ENCODE measurements at places on chromosomes 6 and 20. TPM values are rescaled to one million over a fixed set of nuclear protein-coding genes. Genes with fewer than 3 reads are reported as not detected.
A peak's percentile ranks its signal among the peaks of the same experiment; 100 is the strongest.

NHLRC1 gene
- 0.37 TPM for total RNA-seq

ENPP1 gene
- total RNA-seq = 1.7 TPM

CD109 gene
- total RNA-seq = 0.83 TPM

ANGPT4 gene
- not detected for total RNA-seq

EYA2 gene
- total RNA-seq = not detected

NKAPL gene
- not detected for total RNA-seq

XKR7 gene
- not detected for total RNA-seq

SIM1 gene
- total RNA-seq = not detected

BPIFB2 gene
- not detected for total RNA-seq

GRCh38 chr6:168035661-168036545 is 38.4 kb downstream of the KIF25 start:
- H3K27ac ChIP-seq = peak overlapping the region; percentile 90
- DNase-seq = no peak
- no peaks in the 10 kb centered on the region for H3K36me3 ChIP-seq
- peaks cover 5% of the 10 kb centered on the region for H3K27me3 ChIP-seq
- H3K4me1 ChIP-seq = peaks cover 8% of the 10 kb centered on the region
- peak overlapping the region; percentile 92 for H3K4me3 ChIP-seq

DNA sequence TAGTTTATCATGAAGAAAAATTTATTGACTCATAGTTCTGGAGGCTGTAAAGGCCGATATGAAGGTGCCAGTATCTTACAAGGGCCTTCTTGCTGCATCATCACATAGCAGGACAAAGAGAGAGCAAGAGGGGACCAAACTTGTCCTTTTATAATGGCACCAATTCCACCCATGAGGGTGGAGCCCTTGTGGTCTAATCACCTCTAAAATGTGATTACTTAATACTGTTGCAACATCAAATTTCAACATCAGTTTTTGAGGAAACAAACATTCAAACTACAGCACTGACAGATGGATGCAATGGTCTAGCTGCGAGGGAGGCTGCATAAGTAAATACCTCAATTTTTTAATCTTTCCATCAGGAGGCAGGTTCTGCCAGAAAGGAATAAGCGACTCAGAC is 76.7 kb upstream of the LAMA2 start:
- no peak for DNase-seq
- peaks cover 12% of the 10 kb centered on the region for H3K27me3 ChIP-seq
- H3K27ac ChIP-seq = no peak overlapping the region
- H3K4me3 ChIP-seq = no peak overlapping the region

DNA sequence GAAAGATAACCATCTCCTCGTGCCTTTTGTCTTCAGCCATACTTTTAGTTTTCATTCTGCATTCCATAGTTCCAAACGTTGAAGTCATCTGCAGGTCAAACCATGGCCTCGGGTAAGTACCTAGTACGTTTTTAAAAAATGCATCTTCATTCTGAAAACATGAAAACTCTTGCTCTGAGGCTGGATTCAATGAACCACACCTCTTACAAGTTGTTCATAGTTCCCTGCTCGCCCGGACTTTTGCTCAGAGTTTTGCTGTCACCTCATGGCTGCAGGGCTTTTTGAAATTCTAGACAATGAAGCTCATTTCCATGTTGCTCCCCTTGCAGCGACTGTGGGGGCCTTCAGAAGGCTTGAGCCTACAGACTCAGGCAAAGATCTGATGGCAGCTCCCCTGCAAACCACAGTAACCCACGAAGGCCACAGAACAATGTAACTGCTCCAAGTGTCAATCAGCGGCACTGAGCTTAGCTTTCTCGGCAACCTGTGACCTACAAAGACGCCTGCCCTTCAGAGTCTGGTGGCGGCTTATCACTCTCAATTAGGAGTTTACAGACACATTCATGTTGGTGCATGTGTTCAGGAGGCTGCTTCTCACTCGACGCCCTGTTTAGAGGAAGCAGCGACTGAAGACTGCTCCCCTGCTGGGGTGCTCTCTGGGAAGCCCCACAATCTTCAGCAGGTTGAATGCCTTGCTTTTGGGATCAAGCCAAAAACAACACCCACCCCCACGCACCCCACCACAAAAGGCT is 61.2 kb downstream of the FOXC1 start:
- H3K4me3 ChIP-seq = no peak overlapping the region
- no peak overlapping the region for H3K27ac ChIP-seq
- no peaks in the 10 kb centered on the region for H3K27me3 ChIP-seq

GRCh38 chr6:102064142-102064541 is 670.6 kb downstream of the GRIK2 start:
- no peak overlapping the region for H3K27ac ChIP-seq
- no peak overlapping the region for H3K4me3 ChIP-seq
- no peaks in the 10 kb centered on the region for H3K27me3 ChIP-seq
- H3K36me3 ChIP-seq = no peaks in the 10 kb centered on the region
- DNase-seq = no peak

DNA sequence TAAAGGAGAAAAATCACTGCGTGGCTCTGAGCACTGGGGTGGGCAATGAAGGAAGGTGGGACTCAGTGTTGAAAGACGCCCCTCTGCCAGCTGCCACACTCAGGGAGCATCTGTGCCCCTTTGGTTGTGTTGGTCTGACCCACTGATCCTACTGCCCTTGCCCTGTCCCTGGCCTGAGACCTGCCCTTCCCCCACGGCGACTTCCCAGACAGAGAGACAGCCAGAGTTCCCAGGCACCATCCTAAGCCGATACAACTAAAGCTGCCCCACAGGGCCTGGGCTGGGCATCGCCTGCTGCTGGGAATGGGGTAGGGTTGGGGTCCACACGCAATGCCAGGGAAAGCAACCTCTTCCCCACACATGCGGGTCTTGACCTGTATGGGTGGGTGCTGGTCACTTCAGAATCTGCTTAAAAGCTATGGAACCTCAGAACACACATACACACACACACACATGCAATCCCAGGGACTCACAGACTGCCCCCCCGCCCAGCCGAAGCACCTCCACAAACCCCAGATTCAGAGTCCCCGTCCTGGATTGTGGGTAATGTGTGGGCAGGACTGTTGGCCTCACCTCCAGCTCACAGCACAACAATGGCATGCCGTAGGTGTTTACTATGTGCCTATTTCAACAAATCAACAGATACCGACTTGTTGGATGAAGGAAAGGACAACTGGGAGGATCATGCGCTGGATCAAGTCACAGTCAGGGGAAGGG is 10.9 kb upstream of the SPDEF start:
- H3K4me3 ChIP-seq = no peak overlapping the region
- H3K27ac ChIP-seq = no peak overlapping the region
- no peaks in the 10 kb centered on the region for H3K36me3 ChIP-seq
- DNase-seq = no peak
- H3K27me3 ChIP-seq = peaks cover 14% of the 10 kb centered on the region

DNA sequence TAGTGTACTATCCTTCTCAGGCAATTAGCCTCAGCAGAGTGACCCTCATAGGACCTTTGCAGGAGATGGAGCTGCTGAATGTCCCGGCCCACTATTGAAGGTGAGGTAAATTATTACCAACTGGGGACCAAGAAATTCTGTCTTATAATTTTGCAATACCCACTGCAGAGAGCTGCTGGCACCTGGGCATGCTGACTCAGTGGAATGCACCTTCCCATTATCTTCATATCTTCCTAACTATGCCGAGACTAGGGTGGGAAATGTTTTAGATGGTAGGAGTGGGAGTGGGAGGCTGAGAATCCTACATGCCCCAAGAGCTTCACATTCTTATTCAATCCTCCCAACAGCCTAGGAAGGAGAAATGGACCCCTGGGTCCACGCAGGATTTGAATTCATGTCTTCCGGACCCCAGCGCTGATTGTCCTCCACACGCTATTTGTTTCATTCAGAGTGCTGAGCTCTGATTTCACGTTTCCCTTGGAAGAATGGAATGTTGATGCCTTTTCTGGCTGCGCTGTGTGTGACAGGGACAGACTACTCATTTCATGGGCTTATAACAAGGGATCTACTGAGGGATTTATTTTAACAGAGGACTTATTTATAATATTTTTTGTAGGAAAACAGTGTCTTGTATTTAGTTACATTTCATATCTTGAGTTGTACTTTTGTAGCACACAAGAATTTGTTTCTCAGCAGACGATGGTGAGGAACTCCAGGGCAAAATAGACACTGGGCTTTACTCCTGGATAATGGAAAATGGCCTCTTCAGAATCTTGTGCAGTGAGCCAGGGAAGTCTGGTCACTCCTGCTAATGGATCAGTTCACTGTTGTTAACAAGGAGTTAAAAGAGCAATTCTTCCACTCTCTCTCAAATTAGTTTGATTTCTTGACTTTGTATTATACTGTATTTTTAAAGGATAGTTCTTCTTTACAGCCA is 66.4 kb downstream of the FYN start:
- H3K4me3 ChIP-seq = peak overlapping the region; percentile 75
- no peaks in the 10 kb centered on the region for H3K36me3 ChIP-seq
- H3K4me1 ChIP-seq = peaks cover 71% of the 10 kb centered on the region
- no peak for DNase-seq
- H3K27ac ChIP-seq = peak overlapping the region; percentile 98

- H3K27me3 ChIP-seq = peaks cover 89% of the 10 kb centered on the region
- peak overlapping the region; percentile 49 for H3K4me3 ChIP-seq
- no peak overlapping the region for H3K27ac ChIP-seq
- peaks cover 28% of the 10 kb centered on the region for H3K4me1 ChIP-seq
- peaks cover 2% of the 10 kb centered on the region for H3K36me3 ChIP-seq
Measured at GRCh38 chr6:98836962-98837944, 2.9 kb downstream of the POU3F2 start.

DNA sequence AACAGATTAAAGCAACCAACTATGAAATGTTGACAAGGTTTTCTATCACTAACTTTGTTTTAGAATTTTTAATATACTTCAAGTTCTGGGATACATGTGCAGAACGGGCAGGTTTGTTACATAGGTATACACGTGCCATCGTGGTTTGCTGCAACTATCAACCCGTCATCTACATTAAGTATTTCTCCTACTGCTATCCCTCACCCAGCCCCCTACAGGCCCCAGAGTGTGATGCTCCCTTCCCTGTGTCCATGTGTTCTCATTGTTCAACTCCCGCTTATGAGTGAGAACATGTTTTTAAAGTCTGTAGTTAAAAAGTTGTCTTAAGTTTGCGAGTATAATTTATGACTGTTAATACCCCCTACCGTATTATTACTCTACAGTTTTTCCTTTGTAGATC is 844.3 kb upstream of the MANEA start:
- no peak overlapping the region for H3K27ac ChIP-seq
- H3K27me3 ChIP-seq = no peaks in the 10 kb centered on the region
- H3K4me1 ChIP-seq = no peaks in the 10 kb centered on the region

DNA sequence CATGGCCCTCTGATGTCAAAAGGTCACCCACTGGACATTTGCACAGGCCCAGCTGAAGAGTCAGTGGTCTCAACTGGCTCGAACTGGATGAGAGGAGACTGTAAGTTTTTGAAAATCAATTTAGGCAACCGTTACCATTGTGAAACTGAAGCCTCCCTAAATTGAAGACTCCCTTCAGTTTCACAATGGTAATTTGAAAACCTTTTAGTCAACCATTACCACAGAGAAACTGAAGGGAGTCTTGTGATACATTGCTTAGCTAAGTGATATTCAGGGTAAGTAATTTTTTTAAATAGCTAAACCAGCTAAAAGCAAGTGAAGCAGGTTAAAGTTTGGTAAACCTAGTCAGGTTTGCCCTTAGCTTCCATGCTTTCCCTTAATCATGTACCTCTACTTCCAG is 197.3 kb upstream of the NT5E start:
- H3K4me3 ChIP-seq = no peak overlapping the region
- no peaks in the 10 kb centered on the region for H3K27me3 ChIP-seq
- H3K4me1 ChIP-seq = no peaks in the 10 kb centered on the region
- no peaks in the 10 kb centered on the region for H3K36me3 ChIP-seq
- no peak for DNase-seq
- no peak overlapping the region for H3K27ac ChIP-seq

DNA sequence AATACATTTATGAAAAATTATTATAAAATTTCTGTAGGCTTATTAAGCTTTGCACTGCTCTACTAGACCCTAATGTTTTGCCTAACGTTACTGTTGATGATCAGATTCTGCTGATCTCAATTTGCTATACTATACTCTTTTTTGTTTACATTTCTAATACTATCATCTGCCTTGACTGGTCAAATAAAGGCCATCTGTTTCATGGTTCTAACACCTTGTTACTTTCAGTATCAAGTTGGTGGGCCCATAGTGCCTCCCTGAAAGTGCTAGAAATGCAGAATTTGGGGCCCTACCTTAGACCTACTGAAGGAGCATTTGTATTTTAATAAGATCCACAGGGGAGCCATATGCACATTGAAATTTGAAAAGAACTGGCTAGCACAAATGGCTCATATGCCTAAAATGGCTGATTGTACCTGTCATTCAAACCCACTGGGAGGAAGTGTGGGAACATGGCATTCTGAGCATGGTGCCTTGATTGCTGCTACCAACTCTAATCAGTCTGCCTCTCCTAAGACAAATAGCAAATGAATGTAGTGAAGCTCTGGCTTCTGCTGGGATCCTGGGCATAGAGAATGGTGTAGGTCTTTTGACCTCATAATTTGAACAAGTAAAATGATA is 199.1 kb upstream of the BTBD3 start:
- DNase-seq = no peak
- H3K27me3 ChIP-seq = no peaks in the 10 kb centered on the region
- no peaks in the 10 kb centered on the region for H3K36me3 ChIP-seq
- no peaks in the 10 kb centered on the region for H3K4me1 ChIP-seq

- H3K36me3 ChIP-seq = peaks cover 7% of the 10 kb centered on the region
- H3K4me3 ChIP-seq = no peak overlapping the region
- H3K4me1 ChIP-seq = peaks cover 10% of the 10 kb centered on the region
- DNase-seq = no peak
Measured at GRCh38 chr6:31058128-31058894, 48.0 kb downstream of the MUC22 start.

GRCh38 chr6:82257088-82257774 is 9.7 kb upstream of the IBTK start:
- no peaks in the 10 kb centered on the region for H3K27me3 ChIP-seq
- no peak for DNase-seq
- no peaks in the 10 kb centered on the region for H3K36me3 ChIP-seq
- H3K4me1 ChIP-seq = peaks cover 4% of the 10 kb centered on the region
- no peak overlapping the region for H3K4me3 ChIP-seq

DNA sequence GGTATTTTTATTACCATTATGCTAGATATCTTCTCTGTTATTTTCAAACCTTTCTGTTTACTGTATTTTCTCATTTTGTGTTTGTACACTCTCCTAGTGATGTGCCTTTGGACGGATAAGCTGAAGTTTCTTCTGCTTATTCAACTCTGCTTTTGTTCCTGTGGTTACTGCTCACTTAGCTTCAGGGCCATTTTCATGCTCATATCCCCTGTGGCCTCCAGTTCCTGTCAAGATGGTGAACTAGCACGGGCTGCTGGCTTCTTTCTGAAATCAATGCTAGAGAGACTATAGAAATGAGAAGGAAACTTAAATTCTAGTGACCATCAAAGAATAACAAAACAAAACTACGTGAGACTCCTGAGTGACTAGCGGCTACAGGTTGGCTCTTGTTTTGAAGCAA is 6.8 kb upstream of the CST8 start:
- H3K4me3 ChIP-seq = no peak overlapping the region
- no peaks in the 10 kb centered on the region for H3K36me3 ChIP-seq
- no peaks in the 10 kb centered on the region for H3K4me1 ChIP-seq
- H3K27me3 ChIP-seq = peaks cover 18% of the 10 kb centered on the region
- DNase-seq = no peak
- H3K27ac ChIP-seq = no peak overlapping the region
